KBM-7 (cell line): ENCODE measurements at places on chromosomes 3 and 15.

- no peak for DNase-seq
These were observed 271.5 kb downstream of the TLE3 start for GRCh38 chr15:69825941-69826818.

- no peak for DNase-seq
These were observed 742 bp downstream of the TNK2 start for GRCh38 chr3:195907684-195907933.

- no peak for DNase-seq
These were observed 33.9 kb upstream of the CDIN1 start for GRCh38 chr15:36545467-36545992.

DNA sequence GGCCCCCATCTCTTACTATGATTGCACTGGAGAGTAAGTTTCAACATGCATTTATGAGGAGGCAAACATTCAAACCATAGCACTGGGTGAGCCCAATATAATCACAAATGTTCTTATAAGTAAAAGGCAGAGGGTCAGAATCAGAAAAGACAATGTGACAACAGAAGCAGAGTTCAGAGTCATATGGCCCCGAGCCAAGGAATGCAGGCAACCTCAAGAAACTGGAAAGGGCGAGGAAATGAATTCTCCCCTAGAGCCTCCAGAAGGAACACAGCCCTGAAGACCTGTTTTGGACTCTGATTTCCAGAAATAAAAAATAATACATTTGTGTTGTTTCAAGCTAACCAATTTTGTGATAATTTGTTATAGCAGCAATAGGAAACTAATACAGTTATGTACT lies 81.3 kb upstream of the ABI3BP start:
- no peak for DNase-seq

DNA sequence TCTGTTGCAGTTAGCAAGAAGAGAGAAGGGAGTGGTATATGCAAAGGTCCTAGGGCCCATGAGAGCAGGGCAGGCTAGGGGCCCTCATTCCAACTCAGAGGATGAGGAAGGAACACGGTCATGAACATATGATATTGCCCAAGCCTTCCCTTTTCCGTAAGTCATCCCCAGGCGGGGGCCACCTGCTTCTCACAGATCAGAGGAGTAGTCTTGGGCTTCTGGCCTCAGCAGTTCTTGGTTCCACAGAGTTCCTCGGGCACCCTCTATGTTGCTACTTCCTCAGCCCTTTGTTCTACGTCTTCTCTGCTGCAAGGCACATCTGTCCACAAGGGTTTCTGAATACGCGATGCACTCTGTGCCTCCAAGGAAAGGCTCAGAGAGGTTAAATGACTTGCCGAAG lies 25.3 kb downstream of the EPHB3 start:
- DNase-seq: no peak

DNA sequence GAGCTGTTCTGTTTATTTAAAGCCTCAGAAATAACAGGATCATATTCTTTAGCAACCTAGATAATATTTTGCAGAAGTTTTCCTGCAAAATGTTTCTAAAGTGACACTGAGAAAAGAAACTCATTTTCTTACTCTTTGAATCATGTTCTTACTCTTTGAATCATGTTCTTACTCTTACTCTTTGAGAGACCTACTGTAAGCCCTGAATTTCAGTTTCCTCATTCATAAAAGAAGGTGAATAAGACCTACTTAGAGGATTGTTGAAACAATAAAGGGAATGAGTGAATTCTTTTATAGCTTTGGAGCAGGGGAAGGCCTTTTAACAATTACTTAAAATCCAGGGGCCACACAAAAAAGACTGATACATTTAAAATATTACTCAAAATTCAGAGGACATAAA lies 221.7 kb upstream of the CMC1 start:
- DNase-seq: no peak

- peak; percentile 50 for DNase-seq
These were observed 23.0 kb upstream of the FURIN start for GRCh38 chr15:90845201-90845949.

- DNase-seq: peak; percentile 94
These were observed 4.0 kb downstream of the DUOXA2 start for GRCh38 chr15:45118131-45118588.

GRCh38 chr3:37491343-37491742 lies 317.0 kb upstream of the LRRFIP2 start:
- no peak for DNase-seq

- peak; percentile 72 for DNase-seq
These were observed 6.0 kb downstream of the FAM43A start for GRCh38 chr3:194691481-194692283.

DNA sequence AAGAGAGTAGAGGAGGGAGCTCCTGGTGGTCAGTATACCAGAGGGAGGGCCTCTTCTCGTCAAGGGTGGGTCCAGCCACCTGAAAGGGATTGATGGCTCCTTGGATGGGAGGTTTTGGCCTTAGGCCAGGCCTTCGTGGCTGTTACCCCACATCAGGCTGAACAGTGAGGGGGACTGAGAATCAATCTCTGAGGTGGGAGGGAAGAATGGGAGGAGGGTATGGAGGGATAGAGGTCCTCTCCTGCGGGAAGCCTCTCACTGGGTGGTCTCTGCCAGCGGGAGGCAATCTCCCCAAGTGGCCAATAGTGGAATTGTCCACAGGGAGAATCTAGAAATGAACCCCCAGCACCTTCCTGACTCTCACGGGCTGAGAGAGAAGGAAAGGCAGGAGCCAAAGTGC lies 53.5 kb downstream of the BSN start:
- DNase-seq: no peak

GRCh38 chr3:48273594-48274211 lies 32.8 kb downstream of the ZNF589 start:
- peak; percentile 80 for DNase-seq

GRCh38 chr3:144162042-144162441 lies 190.4 kb downstream of the DIPK2A start:
- DNase-seq: no peak

- DNase-seq: no peak
These were observed 1.9 kb downstream of the CAMK2N2 start for GRCh38 chr3:184259396-184259877.

- no peak for DNase-seq
These were observed 57.0 kb downstream of the ARHGEF26 start for GRCh38 chr3:154178172-154178571.

GRCh38 chr15:68352401-68353062 lies 75.0 kb downstream of the FEM1B start:
- peak; percentile 94 for DNase-seq

DNA sequence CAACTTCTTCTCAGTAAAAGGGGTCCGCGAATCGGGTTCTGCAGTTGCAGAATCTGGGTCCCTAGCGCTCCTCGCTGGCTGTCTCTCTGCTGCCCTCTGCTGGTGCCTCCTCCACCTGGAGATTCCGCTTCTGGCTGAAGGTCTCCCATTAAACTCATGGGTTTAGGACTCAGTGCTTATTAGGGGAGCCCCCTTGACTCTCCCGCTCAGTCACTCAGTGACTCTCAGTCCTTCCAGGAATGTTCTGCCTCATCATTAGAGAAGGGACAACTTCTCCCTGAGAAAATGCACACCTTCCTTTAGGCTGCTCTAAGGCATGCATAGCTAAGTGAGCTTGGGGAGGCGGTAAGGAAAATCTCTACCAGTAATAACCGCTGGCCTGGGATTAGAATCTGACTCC lies 7.1 kb downstream of the CPN2 start:
- DNase-seq: peak; percentile 77

GRCh38 chr15:84598993-84599392 lies 1.8 kb upstream of the ZSCAN2 start:
- peak; percentile 86 for DNase-seq

DNA sequence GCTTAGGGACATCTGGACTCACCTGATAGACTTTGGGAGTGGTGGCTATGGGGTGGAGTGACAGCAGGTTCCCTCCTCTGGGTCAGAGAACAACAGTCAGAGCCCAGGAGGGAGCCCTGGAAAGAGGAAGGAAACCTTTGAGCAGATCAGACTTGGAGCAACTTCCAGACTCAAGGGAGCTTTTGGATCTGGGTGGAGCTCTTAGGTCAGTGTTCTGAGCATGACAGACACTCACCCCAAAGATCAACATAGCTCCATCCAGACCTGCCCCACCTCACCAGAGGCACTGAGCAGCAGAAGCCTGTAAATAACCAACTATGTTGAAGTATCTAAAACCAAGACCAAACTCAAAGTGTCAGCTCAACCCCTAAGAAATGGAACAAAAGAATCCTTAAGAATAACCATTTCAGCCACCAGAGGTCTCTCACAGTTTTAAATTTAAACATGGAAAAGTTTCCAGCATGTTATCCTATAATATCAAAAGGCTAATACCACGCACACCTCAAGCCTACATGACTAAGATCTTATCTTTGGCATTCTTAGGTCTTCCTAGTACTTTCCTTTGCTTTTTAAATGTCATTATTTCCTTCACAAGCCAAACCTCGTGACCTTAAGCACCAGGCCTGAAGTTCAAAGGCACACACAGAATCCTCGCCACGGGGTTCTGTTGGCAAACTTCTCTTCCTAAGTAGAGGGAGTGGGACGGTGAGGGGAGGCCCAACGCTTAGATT lies 56.4 kb downstream of the UMPS start:
- no peak for DNase-seq

- DNase-seq: peak; percentile 7
These were observed 40.4 kb downstream of the KIF15 start for GRCh38 chr3:44802011-44802410.

DNA sequence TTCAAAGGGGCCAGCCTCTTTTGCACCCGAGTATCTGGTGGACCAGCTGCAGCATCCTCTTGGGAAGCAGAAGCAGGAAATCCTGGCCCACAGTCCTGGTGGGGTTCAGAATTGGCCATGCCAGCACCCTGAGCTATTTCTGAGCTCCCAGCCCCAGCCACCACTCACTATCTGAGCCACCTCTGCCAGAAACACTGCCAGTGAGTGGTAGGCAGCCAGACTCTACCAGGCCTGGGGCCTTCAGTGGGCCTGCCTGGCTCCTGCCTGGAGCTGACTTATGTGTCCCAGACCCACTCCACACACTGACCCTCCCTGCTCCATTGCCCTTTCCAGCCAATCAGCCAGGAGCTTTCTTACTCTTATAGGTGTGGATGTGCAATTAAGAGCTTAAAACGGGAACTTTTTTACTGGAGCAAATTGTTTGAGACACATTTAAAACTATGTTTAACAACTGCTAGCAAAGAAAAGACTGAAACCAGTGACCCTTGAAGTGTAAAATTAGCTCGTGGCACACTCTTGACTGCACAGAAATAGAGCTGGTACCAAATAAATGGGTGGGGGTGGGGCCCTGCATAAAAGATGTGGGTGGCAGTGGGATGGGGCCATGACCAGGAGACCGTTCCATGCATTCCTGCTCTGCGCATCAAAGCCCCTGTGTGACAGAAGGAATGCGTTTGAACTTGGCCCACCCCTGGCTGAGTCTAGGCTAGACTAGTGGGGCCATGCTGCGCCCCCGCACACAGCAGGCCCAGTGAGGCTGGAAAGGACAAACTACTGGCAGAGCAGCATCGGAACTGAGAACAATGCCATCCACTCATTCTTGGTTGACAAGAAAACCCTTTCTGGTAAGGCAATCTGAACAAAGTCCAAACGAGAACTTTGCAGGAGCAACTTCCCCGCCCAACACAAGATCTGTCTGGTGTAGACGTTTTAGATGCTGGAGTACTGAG lies 48.0 kb downstream of the CTNNB1 start:
- no peak for DNase-seq

- no peak for DNase-seq
These were observed 22.4 kb downstream of the CYP11A1 start for GRCh38 chr15:74345051-74345450.

GRCh38 chr3:137382005-137382594 lies 382.0 kb upstream of the SOX14 start:
- no peak for DNase-seq

GRCh38 chr3:171976526-171976925 lies 62.9 kb upstream of the FNDC3B start:
- DNase-seq: no peak

DNA sequence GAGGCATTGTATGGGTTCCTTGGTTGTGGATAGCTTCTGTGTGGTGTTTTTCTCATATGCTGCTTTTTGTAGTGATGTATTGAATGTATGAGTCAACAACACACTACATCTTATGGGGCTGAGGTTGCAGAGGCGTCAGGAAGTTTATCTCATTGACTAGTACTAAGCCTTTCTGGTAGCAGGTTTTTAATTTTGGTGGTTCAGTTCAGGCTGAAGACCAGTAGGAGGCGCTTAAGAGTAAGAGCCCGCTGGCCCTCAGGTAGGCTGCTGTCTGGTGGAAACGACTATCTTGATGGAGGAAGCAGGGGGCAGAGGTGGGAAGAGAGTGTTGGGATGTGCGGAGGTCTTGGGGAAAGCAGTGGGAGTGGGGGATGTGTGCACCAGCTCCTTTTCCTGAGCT lies 62.4 kb downstream of the RTP4 start:
- DNase-seq: peak; percentile 4

GRCh38 chr3:134527037-134527436 lies 41.2 kb downstream of the CEP63 start:
- DNase-seq: peak; percentile 26

- DNase-seq: no peak
These were observed 12.5 kb downstream of the DOCK3 start for GRCh38 chr3:50687127-50687751.

DNA sequence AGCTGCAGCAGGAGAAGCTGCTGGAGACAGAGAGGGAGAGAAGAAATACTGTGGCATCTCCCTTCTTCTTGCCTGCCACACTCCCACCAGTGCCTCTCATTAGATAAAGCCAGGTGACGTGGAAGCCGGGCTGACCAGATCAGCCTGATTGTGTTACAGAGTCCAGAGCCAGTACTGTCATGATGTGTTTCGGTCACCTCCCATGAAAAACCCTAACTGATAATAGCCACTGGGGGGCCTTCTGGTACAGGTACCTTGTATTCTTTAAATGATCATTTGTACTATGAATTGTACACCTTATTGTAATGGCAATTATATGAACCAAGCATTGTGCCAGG lies 125.8 kb upstream of the TMEM108 start:
- no peak for DNase-seq

DNA sequence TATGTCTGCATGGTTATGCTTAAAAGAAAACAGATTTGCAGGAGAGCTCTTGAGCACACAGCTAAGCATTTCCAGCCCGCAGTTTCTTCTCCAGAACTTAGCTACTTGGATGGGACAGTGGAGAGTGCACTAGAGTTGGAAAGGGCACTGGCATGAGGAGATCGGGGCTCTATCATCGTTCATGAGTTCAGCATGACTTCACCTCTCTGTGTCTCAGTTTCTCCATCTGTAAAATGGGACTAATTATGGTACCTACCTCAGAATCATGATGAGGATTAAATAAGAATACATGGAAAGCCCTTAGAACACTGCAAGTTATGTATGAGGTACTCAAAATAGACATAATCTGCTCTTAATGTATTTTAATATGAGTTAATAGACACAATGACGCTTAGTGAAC lies 69.9 kb downstream of the CMTM8 start:
- no peak for DNase-seq
